DMS79 treated with DMSO at 0.1 percent for 48 hours (cell line): ENCODE measurements at places on chromosomes 3 and 15.

- DNase-seq: no peak
These were observed 52.4 kb downstream of the EIF4E3 start for GRCh38 chr3:71672807-71673206.

DNA sequence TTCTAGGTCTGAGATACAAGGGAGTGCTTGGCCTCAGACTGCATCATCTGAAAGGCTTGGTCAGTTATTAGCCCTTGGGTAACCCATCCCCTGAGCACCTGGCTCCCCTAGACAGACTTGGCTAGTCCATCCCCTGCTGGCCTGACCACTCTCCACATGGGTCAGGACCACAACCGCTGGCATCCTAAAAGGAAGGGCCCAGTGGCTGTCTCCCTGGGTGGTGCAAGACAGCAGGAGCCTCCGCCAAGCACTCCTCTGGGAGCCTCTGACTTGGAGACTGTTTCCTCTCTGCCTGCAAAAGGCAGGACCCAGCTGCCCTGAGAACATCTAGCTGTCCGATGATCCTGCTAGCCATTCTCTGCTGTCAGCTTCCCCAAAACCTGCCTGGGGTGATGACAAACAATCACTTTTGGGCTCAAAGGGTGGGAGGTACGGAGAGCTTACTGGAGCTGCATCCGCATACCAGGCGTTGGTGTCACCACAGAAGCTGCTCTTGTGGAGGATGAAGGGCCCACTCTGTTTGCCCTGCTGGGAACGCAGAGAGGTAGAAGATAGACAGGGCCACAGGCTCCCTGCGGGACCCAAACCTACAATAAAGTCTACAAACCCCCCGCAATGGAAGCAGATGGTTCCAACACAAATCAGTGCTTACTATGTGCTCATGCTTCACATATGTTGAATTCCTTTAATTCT, 108.0 kb upstream of the PRR20G start:
- no peak for DNase-seq

DNA sequence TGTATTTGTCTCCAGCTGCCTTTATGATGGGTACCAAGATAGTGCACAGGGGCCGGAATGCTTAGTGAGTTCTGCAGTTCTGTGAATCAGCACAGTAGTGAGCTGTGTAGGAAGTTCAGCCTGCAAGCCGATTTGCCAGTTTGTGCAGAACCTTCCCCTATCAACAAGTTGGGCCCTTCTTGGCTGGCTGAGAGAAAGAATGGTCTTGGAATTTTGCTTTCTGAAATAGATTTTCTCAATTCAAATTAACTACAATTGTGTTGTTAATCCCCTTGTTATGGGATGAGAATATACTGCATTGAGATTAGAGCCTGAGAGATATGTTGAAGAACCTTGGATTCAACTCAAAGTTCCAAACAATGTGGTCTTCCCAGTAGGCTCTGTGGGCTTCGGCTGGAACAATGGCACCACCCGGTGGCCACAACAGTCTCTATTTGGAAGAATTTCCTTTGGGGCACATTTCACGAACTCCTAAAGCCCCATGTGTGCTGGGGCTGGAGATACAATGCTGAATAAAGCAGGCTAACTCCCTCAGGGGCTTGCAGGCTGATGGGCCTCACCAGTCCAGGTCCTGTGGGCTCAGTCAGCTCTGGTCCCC, 59.1 kb downstream of the TRIM42 start:
- peak; percentile 74 for DNase-seq

GRCh38 chr3:5499404-5499803, 311.9 kb downstream of the EDEM1 start:
- DNase-seq: no peak

GRCh38 chr3:127698691-127699415, 26.1 kb downstream of the ABTB1 start:
- no peak for DNase-seq

DNA sequence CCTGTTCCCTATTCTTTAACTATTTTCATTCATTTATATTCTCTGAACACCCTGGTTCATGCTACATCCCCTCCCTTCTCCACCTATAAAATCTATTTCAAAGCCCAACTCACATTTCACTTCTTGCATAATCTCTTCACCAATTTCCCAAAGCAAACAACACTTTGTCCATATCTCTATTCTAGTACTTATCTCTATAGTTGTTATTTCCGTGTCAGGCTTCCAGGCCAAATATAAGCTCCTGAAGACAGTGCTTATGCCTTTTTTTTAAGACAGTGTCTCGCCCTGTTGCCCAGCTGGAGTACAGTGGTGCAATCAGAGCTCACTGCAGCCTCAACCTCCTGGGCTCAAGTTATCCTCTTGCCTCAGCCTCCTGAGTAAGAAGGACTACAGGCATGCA, 43.6 kb downstream of the DNAH12 start:
- DNase-seq: no peak

- no peak for DNase-seq
These were observed 23.6 kb downstream of the NR2F2 start for GRCh38 chr15:96353930-96354730.

DNA sequence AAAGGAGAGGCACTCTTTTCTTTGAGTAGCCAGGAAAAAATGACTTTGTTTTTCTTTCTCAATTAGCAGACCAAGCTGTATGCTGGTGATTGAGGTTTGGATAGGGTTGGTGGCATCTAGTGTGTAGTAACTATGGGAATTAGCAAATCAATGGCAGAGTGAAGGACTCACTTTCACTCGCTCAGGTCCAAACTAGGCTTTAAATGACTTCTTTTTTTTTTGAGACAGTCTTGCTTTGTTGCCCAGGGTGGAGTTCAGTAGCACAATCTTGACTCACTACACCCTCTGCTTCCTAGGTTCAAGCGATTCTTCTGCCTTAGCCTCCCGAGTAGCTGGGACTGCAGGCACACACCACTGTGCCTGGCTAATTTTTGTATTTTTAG, 35.9 kb downstream of the PRKCI start:
- no peak for DNase-seq

DNA sequence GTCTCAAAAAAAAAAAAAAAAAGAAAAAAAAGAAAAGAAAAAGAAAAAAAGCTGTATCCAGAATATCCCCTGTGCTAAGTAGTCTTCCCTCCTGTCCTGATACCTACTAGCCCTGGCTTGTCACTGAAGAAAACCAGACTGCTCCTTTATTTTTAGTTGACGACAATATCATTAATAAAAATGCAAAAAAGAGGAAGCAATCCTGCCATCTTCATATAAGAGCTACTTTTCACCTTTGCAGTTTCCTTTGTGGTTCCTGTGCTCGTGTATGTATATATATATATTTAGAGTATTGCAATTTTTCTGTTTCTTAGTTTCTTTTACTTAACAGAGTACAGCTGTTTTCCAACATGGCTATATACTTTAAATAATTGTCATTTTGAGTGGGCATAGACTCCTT, 13.6 kb downstream of the C3orf20 start:
- no peak for DNase-seq

GRCh38 chr3:119870512-119870911, 88.6 kb downstream of the NR1I2 start:
- DNase-seq: no peak

DNA sequence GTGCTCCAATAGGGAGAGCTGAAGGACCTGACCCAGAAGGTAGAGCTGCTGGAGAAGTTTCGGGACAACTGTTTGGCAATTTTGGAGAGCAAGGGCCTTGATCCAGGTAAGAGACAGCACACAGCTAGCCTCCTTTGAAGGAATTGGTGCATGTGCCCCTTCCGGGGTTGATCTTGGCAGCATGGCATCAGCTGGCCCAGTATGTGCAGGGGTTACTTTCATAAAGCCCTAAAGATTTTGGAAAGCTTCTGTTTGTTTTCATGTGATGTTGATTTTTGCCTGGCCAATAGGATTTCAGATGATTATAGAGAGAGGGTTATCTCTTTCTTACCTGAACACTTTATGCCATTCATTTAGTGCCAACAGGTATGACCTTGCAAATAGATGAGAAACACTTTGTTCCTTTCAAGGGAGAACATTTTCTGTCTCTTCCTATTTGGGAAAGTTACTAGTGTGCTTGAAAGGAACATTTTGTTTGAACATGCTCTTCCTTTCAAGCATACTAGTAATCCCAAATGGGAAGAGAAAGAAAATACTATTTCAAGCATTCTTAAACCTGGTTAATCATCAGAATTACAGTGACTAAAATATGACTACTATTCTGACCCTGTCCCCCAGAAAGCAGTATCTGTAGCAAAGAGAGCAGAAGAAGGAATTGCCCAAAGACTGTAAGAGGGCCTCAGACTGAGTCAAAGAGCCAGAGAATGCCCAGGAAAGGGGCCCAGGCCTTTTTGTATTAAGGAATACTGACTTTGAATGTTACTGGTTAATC, 7.5 kb downstream of the KNSTRN start:
- DNase-seq: no peak
